Ecto neural progenitor cell (in vitro differentiated cells): ENCODE measurements at places on chromosomes 4 and X.
A peak's percentile ranks its signal among the peaks of the same experiment; 100 is the strongest.

DNA sequence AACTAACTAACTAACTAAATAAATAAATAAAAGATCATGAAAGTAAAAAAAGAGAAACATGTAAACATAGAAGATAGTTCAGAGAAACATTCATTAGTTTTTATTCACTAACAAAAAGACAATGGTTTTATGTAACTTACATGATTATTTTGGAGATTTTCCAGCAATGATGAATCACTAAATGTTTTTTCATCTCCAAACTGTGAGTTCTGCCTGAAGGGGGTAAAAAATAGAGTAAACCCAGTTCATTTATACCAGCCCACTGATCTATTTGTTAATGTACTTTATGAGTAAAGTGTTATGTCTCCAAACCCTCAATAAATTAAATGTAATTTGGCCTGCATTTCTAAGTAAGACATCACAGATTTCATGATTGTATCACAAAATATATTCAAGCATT lies 101.1 kb downstream of the ATP8A1 start:
- no peak for DNase-seq

GRCh38 chr4:8504279-8505007 lies 63.9 kb downstream of the TRMT44 start:
- peak; percentile 37 for DNase-seq

- no peak for DNase-seq
These were observed 192.2 kb upstream of the TLL1 start for GRCh38 chr4:165680821-165681220.

DNA sequence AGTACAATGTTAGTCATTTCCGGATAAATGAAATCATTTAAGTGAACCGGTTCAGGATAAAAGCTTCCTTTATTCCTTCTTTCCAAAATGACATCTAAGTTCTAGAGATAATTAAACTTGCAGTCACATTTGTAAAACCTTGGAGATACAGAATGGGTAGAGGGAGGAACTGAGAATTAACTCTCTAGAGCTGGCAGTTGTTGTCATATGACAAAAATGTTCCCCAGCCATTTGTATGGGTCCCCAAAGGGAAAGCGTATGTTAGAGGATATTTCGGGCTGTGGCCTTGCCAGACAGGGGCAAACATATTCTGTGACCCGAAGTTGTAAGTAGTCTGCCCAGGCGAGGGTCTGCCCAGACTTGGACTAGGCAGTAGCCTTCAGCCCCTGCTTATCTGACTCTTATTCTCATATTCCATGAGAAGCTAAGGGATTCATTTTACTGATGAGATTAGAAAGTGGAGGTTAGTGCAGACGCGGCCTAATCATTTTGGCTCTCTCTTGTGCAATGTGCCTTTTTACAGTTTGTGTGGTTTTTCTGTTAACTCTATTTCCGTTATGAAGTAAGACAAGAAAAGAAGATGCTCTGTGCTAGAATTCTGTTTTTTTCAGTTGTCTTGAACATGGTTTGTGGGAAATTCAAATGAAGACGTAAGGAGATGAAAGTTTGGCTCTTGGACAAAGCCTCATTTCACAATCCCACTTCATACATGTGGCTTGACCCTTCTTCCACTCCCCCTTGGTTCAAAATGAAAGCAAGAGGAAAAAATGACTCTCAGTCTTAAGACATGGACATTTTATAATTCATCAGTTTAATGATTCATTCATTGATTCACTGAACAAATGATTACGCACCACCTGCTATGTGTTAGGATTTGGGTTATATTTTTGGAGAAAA lies 2394.2 kb upstream of the AGA start:
- no peak for DNase-seq

- no peak for DNase-seq
These were observed 2045.7 kb upstream of the TENM3 start for GRCh38 chr4:180197471-180197870.
